Neural crest cell (in vitro differentiated cells): ENCODE measurements at places on chromosomes 7 and 10. TPM values are rescaled to one million over a fixed set of nuclear protein-coding genes. Genes with fewer than 3 reads are reported as not detected.
A peak's percentile ranks its signal among the peaks of the same experiment; 100 is the strongest.

GRCh38 chr10:5292196-5292735 lies 72.5 kb upstream of the UCN3 start:
- no peaks in the 10 kb centered on the region for H3K36me3 ChIP-seq
- peak overlapping the region; percentile 43 for H3K27ac ChIP-seq

GRCh38 chr7:24283897-24284698 lies at the start of gene NPY:
Gene NPY, plus strand, starts transcription at chr7:24284190. Its CDS starts 1,051 bp downstream, at chr7:24285241.
- peaks cover 48% of the 10 kb centered on the region for H3K27me3 ChIP-seq
- peak; percentile 2 for DNase-seq
- H3K4me1 ChIP-seq, result no peaks in the 10 kb centered on the region
- H3K36me3 ChIP-seq, result no peaks in the 10 kb centered on the region
- H3K4me3 ChIP-seq, result peak within 1 kb of the TSS; percentile 72

- no peaks in the 10 kb centered on the region for H3K4me1 ChIP-seq
- DNase-seq, result peak; percentile 71
- H3K27ac ChIP-seq, result no peak overlapping the region
- no peaks in the 10 kb centered on the region for H3K36me3 ChIP-seq
- H3K27me3 ChIP-seq, result peaks cover 6% of the 10 kb centered on the region
- no peak overlapping the region for H3K4me3 ChIP-seq
Measured at GRCh38 chr10:120336911-120337540, 120.0 kb upstream of the PLPP4 start.

- no peaks in the 10 kb centered on the region for H3K4me1 ChIP-seq
- no peak for DNase-seq
- no peaks in the 10 kb centered on the region for H3K27me3 ChIP-seq
Measured at GRCh38 chr7:133633055-133633454, 380.2 kb downstream of the EXOC4 start.

GRCh38 chr7:85023066-85023712 lies 163.7 kb downstream of the SEMA3D start:
- H3K36me3 ChIP-seq, result peaks cover 3% of the 10 kb centered on the region
- peaks cover 13% of the 10 kb centered on the region for H3K4me1 ChIP-seq
- no peaks in the 10 kb centered on the region for H3K27me3 ChIP-seq
- no peak overlapping the region for H3K27ac ChIP-seq
- no peak overlapping the region for H3K4me3 ChIP-seq

GRCh38 chr10:95384011-95384704 lies 93.4 kb upstream of the PDLIM1 start:
- no peaks in the 10 kb centered on the region for H3K27me3 ChIP-seq
- DNase-seq, result no peak
- no peak overlapping the region for H3K27ac ChIP-seq
- H3K36me3 ChIP-seq, result peaks cover 2% of the 10 kb centered on the region

DNA sequence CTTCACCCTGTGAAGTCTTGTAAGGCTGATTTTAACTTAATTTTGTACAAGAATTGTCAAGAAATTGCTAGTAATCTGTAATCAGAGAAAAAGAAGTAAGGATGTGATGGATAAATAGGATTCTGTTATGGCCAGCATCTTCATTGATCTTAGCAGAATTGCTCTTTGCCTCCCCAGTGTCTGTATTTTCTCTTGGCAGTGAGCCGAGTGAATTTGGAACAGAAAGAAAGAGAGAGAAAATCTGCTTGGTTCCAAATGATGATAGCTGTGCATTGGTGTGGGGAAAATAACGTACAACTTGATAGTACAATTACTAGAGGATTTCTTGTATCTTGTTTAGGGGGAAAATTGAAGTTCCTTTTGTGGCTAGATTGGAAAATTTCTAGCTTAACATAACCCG lies 34.6 kb downstream of the VTI1A start:
- no peaks in the 10 kb centered on the region for H3K36me3 ChIP-seq
- H3K4me3 ChIP-seq, result no peak overlapping the region
- DNase-seq, result no peak
- no peaks in the 10 kb centered on the region for H3K27me3 ChIP-seq
- H3K4me1 ChIP-seq, result no peaks in the 10 kb centered on the region
- H3K27ac ChIP-seq, result no peak overlapping the region

DNA sequence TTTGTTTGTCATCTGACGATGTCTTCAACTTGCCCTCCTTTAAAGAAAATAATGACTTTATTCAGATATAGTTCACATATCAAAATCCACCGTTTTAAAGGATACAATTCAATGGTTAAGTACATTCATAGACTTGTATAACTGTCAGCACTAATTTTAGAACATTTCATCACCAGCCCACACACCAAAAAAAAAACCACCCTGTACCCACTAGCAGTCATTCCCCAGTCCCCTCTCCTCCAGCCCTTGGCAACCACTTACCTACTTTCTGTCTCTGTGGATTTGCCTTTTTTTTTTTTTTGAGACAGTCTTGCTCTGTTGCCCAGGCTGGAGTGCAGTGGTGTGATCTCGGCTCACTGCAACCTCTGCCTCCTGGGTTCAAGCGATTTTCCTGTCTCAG lies 5.3 kb upstream of the HILPDA start:
- peaks cover 16% of the 10 kb centered on the region for H3K27me3 ChIP-seq
- H3K27ac ChIP-seq, result no peak overlapping the region
- H3K4me3 ChIP-seq, result no peak overlapping the region

DNA sequence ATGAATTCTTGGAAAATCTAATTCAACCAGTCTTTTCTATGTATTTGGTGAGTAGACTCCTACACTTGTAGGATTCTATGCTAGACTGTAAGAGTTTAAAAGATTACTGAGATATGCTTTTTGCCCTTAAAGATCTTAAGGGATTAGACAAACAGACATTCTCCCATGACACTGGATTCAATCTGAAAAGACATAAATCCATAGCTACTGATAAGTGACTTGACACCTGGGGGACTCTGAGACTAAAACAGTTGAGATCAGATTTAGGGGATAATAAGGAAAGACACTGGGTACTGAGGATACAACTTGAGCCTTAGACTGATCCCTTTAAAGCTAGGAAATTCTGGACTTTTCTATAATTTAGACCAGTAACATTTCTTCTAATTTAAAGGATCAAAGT lies 1233.4 kb downstream of the XPNPEP1 start:
- H3K4me1 ChIP-seq, result no peaks in the 10 kb centered on the region
- no peak overlapping the region for H3K27ac ChIP-seq
- H3K4me3 ChIP-seq, result no peak overlapping the region
- H3K27me3 ChIP-seq, result no peaks in the 10 kb centered on the region
- no peaks in the 10 kb centered on the region for H3K36me3 ChIP-seq
- DNase-seq, result no peak

DNA sequence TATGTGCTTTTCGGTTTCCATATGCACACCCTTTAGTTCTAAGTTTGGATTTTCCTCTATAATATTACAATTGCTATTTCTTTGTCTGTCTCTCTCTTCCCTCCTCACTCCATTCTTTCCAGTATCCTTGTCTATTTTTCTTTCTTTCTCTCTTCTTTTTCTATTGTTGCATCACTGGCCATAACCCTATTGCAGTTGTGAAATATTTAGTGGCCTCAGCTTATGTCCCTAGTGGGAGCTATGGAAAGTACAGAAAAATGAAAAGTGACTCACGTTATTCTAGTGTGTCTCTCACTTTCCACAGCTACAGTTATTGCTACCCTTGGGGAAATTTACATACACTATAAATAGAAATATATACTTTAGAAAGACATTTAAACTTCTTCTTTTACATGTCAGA lies 59.1 kb downstream of the CNTNAP2 start:
- peaks cover 9% of the 10 kb centered on the region for H3K4me1 ChIP-seq
- no peaks in the 10 kb centered on the region for H3K36me3 ChIP-seq
- no peaks in the 10 kb centered on the region for H3K27me3 ChIP-seq
- no peak overlapping the region for H3K4me3 ChIP-seq
- no peak for DNase-seq

DNA sequence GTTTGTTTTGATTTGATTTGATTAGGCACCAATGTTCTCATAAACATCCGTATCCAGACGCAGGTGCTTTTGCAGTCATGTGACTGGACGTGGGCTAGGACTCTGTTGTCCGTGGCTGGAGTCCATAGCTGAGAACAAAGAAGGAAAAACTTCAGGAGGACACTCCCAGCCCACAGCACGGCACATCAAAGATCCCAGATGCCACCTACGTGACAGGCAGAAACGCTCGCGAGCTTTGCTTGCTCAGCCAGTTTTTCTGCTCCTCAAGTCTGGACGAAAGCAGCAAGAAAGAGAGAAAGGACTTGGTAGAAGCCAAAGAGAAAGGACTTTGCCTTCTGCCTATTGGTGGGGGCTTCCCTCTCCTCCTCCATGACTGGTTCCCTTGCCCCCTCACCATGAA lies 6.9 kb upstream of the ZKSCAN1 start:
- no peak overlapping the region for H3K4me3 ChIP-seq
- DNase-seq, result no peak
- no peaks in the 10 kb centered on the region for H3K36me3 ChIP-seq
- peak overlapping the region; percentile 75 for H3K27ac ChIP-seq

- no peak overlapping the region for H3K4me3 ChIP-seq
- no peak for DNase-seq
- no peaks in the 10 kb centered on the region for H3K4me1 ChIP-seq
- peaks cover 3% of the 10 kb centered on the region for H3K36me3 ChIP-seq
- no peaks in the 10 kb centered on the region for H3K27me3 ChIP-seq
- no peak overlapping the region for H3K27ac ChIP-seq
Measured at GRCh38 chr7:96169439-96169838, 152.5 kb downstream of the SLC25A13 start.

- no peaks in the 10 kb centered on the region for H3K27me3 ChIP-seq
- H3K4me3 ChIP-seq, result peak overlapping the region; percentile 12
- peak overlapping the region; percentile 51 for H3K27ac ChIP-seq
Measured at GRCh38 chr7:16657656-16658279, 11.8 kb downstream of the BZW2 start.

- H3K4me1 ChIP-seq, result peaks cover 2% of the 10 kb centered on the region
- no peak overlapping the region for H3K4me3 ChIP-seq
- H3K36me3 ChIP-seq, result no peaks in the 10 kb centered on the region
- H3K27ac ChIP-seq, result no peak overlapping the region
- DNase-seq, result no peak
Measured at GRCh38 chr10:116995648-116996047, 9.3 kb downstream of the SHTN1 start.

- H3K4me1 ChIP-seq, result no peaks in the 10 kb centered on the region
- no peak overlapping the region for H3K27ac ChIP-seq
- H3K27me3 ChIP-seq, result peaks cover 3% of the 10 kb centered on the region
- no peak for DNase-seq
- H3K4me3 ChIP-seq, result no peak overlapping the region
Measured at GRCh38 chr10:61385231-61386001, 67.8 kb downstream of the TMEM26 start.

DNA sequence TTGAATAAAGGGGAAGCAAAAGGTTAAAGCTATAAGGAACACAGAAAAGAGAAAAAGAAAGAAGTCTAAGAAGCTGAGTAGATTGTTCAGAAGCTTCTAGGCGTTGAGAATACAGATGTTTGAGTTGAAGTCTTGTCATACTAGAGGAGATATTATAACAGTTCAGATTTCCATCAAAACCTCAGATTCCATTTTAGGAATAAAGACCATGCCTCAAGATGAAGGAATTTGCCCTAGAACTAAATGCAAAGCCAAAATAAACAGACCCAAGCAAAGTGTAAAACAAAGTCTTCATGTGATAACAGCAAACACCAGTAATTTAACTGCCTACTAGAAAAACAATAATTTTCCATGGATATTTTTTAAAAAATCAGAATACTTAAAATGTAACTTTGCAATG lies 476.5 kb upstream of the POT1 start:
- no peak overlapping the region for H3K4me3 ChIP-seq
- no peaks in the 10 kb centered on the region for H3K4me1 ChIP-seq
- no peak overlapping the region for H3K27ac ChIP-seq
- H3K36me3 ChIP-seq, result no peaks in the 10 kb centered on the region
- no peaks in the 10 kb centered on the region for H3K27me3 ChIP-seq
- no peak for DNase-seq

GRCh38 chr10:92384741-92385140 lies 93.8 kb downstream of the MARCHF5 start:
- H3K4me3 ChIP-seq, result no peak overlapping the region
- peaks cover 16% of the 10 kb centered on the region for H3K27me3 ChIP-seq
- peaks cover 5% of the 10 kb centered on the region for H3K4me1 ChIP-seq
- no peak overlapping the region for H3K27ac ChIP-seq
- no peak for DNase-seq

The FIS1 gene
- total RNA-seq, result 104 and 106 TPM in 2 replicates

The CFAP46 gene
- 3.7 and 4.4 TPM in 2 replicates for total RNA-seq

The GPRIN2 gene
- 1.4 and 1.5 TPM in 2 replicates for total RNA-seq

The STEAP4 gene
- not detected in 2 replicates for total RNA-seq

The ABHD11 gene
- total RNA-seq, result 23.3 and 26.4 TPM in 2 replicates

The NAT16 gene
- 0.70 and 1.7 TPM in 2 replicates for total RNA-seq

The MMP21 gene
- total RNA-seq, result not detected in 2 replicates

The EN2 gene
- total RNA-seq, result 7.2 and 8.2 TPM in 2 replicates

The AMPH gene
- total RNA-seq, result 32.4 and 33.7 TPM in 2 replicates

The DGKI gene
- 2.2 and 3.3 TPM in 2 replicates for total RNA-seq

The PALD1 gene
- total RNA-seq, result 14.1 and 14.3 TPM in 2 replicates

The RBP3 gene
- total RNA-seq, result not detected in 2 replicates

The AKR1C4 gene
- not detected in 2 replicates for total RNA-seq
